Fibroblast of mammary gland (primary cell): ENCODE measurements at places on chromosomes 11 and 22.

GRCh38 chr11:118216621-118217481 is 8.0 kb downstream of the JAML start:
- no peak for DNase-seq

DNA sequence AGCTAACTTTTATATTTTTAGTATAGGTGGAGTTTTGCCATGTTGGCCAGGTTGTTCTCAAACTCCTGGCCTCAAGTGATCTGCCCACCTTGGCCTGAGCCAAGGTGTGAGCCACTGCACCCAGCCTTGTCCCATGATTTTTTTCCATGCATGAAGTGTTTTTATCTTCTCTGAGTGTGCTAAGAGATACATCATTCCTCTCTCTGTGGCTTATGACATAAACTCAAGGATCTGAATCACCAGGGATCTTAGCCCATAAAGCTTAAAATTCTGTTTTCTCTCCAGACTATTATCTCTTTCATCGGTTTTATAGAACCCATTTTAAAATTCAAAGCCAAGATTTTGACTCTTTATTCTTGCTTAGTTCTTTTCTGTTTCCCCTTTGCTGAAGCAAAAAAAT is 48.4 kb upstream of the C11orf58 start:
- no peak for DNase-seq

DNA sequence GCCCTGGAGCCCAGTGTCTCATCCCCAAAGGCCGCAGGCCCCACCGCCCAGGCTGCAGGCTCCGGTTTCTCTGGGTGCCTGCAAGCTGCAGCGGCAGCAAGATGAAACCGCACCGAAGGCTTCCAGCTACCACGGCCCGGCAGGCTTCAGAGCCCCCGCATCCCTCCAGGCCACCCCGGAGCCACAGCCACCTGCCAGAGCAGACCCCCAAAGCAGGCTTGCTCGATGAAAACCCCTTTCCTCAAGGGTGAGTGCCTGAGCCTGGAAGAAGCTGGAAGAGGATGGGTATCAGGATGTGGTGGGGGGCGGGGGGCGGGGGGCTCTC is 24.5 kb upstream of the GNB1L start:
- no peak for DNase-seq

- DNase-seq: no peak
Measured at GRCh38 chr11:23314162-23314561, 453.9 kb upstream of the CCDC179 start.

DNA sequence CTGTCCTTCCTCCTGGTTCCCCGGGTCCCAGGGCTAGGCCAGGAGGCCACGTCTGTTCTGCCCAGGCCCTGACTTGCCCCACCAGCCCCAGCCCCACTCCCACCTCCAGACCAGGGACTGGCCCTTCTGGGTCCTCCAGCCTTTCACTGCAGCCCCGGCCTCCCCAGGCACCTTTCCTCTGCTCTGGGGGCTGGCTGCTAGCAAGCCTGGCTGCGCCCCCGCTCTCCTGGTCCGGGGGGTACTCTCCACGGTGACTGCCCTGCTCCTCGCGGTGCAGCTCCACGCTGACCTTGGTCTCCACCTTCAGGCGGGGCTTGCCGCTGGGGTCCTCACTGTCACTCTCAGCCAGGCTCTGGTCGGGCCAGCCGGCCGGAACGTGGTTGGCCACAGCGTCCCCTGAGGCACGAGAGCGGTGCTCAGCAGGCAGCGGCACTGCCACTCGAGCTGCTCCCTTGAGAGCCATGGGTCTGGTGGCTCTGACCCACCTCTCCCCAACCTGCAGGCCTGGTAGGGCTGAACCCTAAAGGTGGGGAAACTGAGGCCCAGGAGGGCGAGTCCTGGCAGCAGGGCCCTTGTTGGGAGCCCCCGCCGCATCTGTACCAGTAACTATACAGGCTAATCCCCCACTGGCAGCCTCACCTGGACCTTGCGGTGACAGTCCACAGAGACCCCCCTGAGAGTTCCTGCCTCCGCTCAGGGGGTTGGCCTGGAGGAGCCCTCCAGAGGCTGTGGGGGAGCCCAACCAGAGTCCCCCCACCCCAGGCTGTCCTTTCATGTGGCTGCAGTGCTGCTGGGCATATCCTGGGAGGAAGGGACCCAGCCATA is 29.0 kb downstream of the TRMU start:
- DNase-seq: no peak

DNA sequence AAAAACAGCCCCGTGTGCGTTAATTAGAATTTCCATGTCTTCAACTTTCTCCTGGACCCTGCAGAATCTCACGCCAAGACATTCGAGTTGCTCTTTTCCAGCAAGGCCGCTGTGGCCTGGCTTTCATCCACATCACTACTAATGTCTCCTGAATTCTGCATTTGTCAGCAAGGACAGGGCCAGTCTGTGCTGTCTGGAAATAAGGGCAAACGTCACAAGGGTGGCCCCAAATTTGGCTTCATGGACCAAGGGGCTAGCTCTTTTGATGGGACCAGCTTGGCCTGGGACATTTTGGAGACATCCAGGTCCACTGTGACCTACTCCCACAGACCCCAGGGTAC is 33.4 kb downstream of the KCNQ1OT1 start:
- peak; percentile 29 for DNase-seq
